ENCODE measurements at places on chromosomes 6 and 20.
A peak's percentile ranks its signal among the peaks of the same experiment; 100 is the strongest.

- no peak for DNase-seq
These were observed 2.0 kb upstream of the SPACA1 start for GRCh38 chr6:88045521-88046136.

DNA sequence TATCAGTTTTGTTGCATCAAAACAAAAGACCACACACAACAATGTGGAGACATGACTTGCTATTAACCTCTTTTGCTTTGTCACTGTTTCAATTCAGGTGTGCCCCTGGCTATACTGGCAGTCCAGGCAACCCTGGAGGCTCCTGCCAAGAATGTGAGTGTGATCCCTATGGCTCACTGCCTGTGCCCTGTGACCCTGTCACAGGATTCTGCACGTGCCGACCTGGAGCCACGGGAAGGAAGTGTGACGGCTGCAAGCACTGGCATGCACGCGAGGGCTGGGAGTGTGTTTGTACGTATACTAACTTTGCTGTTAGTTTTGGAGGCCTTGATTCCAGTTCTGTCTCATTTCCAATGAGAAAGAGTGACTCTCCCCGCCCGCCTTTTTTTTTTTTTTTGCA is 356.9 kb downstream of the ARHGAP18 start:
- DNase-seq: no peak

DNA sequence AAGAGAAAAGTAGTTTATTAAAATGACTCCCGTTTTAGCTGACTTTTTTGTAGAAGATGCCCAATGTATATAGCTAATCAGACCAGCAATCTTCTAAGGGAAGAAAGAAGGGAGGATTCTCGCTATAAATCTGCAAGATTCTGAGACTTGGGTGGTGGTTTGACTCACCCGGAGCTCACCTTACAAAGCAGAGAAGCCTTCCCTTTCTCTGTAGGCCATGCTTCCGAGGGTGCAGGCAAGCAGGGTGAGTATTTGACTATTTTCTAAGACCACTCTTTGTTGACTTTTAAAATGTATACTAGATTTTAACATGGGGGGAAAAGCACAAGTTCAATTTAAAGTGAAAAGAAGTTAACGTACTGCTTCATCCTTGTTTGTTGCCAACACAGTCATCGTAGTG is 2.7 kb downstream of the OLIG3 start:
- no peak for DNase-seq

DNA sequence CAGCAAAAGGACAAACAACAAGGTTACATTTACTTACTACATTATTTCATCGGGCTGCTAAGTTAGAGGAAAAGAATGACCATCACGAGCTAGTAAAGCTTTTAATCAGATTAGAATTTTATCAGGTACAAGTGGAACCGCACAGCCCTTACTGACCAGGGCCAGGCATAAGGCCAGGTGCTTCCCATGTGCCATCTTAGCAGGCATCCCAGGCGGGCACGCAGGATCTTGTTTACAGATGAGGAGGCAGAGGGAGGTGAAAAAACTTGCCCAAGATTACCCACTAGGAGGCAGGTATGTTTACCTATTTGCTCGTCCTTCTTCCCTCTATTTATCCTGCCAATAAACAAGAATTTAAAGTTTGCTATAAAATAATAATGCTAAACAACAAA is 10.7 kb downstream of the EZR start:
- no peak for DNase-seq

DNA sequence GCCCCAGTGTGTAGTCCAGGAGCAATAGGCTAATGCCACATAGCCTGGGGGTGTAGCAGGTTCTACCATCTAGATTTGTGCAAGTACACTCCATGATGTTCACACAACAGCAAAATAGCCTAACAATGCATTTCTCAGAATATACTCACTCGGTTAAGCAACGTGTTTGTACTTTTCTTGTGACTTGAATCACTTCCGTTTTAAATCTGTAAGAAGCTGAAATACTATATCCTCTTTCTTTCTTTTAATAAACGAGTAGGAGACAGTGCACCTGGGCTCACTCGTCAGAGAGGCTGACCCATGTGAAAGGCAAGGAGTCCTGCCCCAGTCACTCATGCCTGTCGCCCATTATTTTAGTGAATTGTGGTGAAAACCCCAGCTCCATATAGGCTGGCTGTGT is 201.6 kb downstream of the FOXA2 start:
- DNase-seq: no peak

- no peak for DNase-seq
These were observed 136.4 kb upstream of the PLCB4 start for GRCh38 chr20:8932192-8933165.

GRCh38 chr6:87095087-87095509 is at the start of gene CGA:
Gene CGA (minus strand): TSS chr6:87095106. CDS start chr6:87088200, 6,906 bp downstream.
- DNase-seq: no peak

- no peak for DNase-seq
These were observed 2.8 kb upstream of the CST4 start for GRCh38 chr20:23691675-23692074.

DNA sequence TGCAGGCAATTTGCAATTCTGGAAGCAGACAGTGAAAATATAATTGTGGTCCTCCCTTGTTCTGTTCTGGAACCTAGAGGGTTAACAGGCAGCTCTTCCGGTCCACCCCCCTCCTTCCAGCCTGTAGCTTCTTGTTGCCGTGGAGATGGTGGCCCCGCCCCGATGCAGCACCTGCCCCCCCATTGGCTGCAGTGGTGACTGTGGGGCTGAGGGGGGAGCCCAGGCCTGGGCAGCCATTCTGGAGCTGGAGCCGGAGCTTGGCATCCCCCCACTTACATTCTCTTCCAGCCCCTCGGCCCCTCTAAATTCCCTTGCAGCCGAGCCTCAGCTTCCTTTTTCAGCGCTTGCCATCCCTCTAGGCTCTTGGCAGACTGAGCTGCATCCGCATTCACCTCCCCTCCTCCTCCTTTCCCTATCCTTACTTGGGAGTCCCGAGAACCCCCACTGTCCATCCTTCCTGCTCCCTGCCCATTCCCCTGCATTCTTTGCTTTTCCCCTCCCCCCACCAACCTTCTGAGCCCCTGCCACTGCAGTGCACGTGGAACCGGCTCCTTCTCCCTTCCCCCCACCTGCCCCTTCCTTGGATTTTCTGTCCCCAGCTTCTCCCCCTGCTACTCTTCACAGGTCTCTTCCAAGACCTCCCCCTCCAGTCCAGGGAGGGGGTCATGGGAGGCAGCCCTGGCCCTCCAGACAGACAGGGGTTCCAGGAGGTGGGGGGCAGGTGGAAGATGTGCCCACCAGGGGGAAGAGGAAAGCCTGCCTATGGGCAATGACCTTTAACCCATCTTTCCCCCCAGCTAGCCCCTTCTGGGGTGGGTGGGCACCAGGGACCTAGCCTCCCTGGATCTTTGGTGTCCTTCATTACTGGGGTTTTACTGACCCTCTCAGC is 11.4 kb downstream of the SYNGAP1 start:
- DNase-seq: no peak

GRCh38 chr20:23228912-23229311 is 121.7 kb upstream of the NXT1 start:
- DNase-seq: no peak

- DNase-seq: peak; percentile 59
These were observed 212.5 kb downstream of the FOXA2 start for GRCh38 chr20:22371843-22372242.

- no peak for DNase-seq
These were observed 5.3 kb upstream of the PM20D2 start for GRCh38 chr6:89140347-89141156.

GRCh38 chr6:154709621-154710020 is 23.6 kb upstream of the SCAF8 start:
- DNase-seq: no peak
